ENCODE measurements at places on chromosomes 2 and 18. TPM values are rescaled to one million over a fixed set of nuclear protein-coding genes. Genes with fewer than 3 reads are reported as not detected.

DNA sequence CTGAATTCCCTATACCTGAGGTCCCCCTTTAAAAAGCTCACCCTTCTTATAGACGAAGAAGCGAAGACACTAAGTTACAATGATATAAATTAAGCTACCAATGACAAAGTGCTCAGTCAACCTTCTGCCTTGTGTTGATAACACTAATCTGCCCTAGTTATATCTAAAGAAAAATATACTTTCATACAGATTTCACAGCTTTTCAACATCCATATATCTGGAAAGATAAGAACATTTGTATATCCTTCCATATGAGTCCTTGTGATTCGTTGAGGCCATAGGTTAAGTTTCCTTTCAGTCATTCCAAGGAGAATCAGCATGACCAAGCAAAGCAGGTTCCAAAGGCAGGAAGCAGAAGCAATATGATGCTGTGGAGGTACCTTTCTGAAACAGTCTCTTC lies 46.8 kb downstream of the XRCC5 start:
- no peak for DNase-seq
- peaks cover 57% of the 10 kb centered on the region for H3K36me3 ChIP-seq
- H3K4me3 ChIP-seq, result no peak overlapping the region
- no peak overlapping the region for H3K27ac ChIP-seq
- H3K27me3 ChIP-seq, result peaks cover 1% of the 10 kb centered on the region

Gene ABCG5
- not detected for total RNA-seq

Gene CFAP210
- 0.15 TPM for total RNA-seq

Gene ALPP
- total RNA-seq, result not detected

- H3K4me3 ChIP-seq, result peak overlapping the region; percentile 49
- no peak for DNase-seq
- peaks cover 5% of the 10 kb centered on the region for H3K4me1 ChIP-seq
- H3K27me3 ChIP-seq, result peaks cover 3% of the 10 kb centered on the region
Observed at GRCh38 chr2:47519604-47520301, 116.8 kb downstream of the MSH2 start.

Gene MRO
- total RNA-seq, result not detected

DNA sequence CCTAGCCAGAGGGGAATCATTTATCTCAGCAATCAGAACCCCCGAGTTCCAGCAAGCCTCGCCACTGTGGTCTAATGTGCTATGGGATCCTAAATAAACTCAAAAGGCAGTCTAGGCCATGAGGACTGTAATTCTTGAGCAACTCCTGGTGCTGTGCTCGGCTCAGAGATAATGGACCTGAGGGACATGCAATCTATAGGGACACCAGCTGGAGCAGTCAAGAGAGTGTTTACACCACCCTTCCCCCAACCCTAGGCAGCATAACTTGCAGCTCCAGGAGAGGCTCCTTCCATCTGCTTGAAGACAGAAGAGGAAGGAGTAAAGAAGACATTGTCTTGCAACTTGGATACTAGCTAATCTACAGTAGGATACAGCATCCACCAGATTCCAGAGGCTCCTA lies 225.5 kb upstream of the KLHL14 start:
- DNase-seq, result no peak
- H3K27me3 ChIP-seq, result no peaks in the 10 kb centered on the region
- H3K4me1 ChIP-seq, result no peaks in the 10 kb centered on the region
- H3K27ac ChIP-seq, result no peak overlapping the region

Gene BCL2L11
- 0.80 TPM for total RNA-seq

Gene GPR45
- not detected for total RNA-seq

DNA sequence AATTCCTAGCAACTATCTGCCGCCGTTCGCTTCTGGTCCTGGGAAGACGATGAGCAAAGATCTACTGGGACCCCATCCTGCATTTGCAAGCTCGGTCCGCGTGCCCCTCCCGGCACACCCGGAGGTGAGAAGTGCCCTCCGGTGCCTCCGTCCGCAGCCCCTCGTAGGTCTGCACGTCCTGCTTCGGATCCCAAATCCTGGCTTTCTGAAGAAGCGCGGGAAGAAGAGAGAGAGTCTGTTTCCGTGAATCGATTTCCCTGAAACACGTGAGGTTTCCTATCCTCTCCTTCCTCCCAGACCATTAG lies 5.0 kb upstream of the OSR1 start:
- peaks cover 9% of the 10 kb centered on the region for H3K27me3 ChIP-seq
- H3K4me1 ChIP-seq, result peaks cover 15% of the 10 kb centered on the region
- H3K4me3 ChIP-seq, result peak overlapping the region; percentile 93
- H3K36me3 ChIP-seq, result no peaks in the 10 kb centered on the region
- peak overlapping the region; percentile 63 for H3K27ac ChIP-seq

- H3K4me3 ChIP-seq, result no peak overlapping the region
- DNase-seq, result no peak
- no peaks in the 10 kb centered on the region for H3K36me3 ChIP-seq
- H3K4me1 ChIP-seq, result no peaks in the 10 kb centered on the region
Observed at GRCh38 chr2:96024336-96025193, 10.2 kb downstream of the GPAT2 start.

DNA sequence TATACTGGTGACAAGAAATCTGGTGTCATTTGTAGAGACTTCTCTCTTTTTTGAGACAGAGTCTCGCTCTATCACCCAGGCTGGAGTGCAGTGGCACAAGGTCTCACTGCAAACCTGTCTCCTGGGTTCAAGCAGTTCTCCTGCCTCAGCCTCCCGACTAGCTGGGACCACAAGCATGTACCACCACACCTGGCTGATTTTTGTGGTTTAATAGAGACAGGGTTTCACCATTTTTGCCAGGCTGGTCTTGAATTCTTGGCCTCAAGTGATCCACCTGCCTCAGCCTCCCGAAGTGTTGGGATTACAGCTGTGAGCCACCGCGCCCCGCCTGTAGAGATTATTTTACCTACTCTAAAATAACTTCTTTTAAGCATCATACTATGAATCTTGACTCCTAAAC lies 6.5 kb downstream of the HNRNPLL start:
- H3K36me3 ChIP-seq, result peaks cover 7% of the 10 kb centered on the region
- H3K27ac ChIP-seq, result no peak overlapping the region
- DNase-seq, result no peak
- H3K4me3 ChIP-seq, result no peak overlapping the region
- no peaks in the 10 kb centered on the region for H3K27me3 ChIP-seq

DNA sequence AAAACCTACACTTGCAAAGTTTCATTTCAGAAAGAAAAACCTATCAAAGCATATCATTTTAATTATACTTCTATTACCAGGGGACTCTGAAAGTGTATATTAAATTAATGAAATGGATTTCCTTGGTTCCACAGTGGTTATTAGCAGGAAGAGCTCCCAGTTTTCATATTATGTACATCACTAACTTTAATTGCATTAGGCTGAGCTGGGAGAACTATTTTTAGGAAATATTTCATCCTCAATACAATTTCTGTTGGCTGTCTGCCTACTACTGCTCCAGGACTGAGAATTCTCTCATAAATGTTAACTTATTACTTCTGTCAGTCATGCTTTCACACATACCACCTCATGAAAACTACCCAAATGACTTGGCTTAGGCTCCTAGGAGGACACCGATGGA lies 301.4 kb downstream of the CMPK2 start:
- H3K4me1 ChIP-seq, result no peaks in the 10 kb centered on the region
- H3K27ac ChIP-seq, result no peak overlapping the region
- no peak for DNase-seq
- H3K36me3 ChIP-seq, result no peaks in the 10 kb centered on the region

DNA sequence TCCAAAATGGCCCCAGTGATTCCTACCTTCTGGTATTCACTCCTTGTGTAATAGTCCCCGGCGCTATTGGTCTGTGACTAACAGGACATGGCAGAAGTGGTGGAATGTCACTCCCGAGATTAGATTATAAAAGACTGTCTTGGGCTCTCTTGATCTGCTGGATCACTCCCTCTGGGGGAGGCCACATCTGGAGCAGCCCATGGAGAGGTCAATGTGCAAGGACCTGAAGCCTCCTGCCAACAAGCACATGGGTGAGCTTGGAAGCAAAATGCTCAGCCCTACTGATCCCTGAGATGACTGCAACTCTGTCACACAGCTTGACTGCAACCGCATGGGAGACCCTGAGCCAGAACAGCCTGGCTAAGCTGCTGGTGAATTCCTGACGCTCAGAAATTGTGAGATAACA lies 94.3 kb upstream of the GLI2 start:
- no peaks in the 10 kb centered on the region for H3K27me3 ChIP-seq
- peaks cover 16% of the 10 kb centered on the region for H3K36me3 ChIP-seq
- H3K4me3 ChIP-seq, result no peak overlapping the region
- no peak overlapping the region for H3K27ac ChIP-seq

Gene CIB4
- total RNA-seq, result not detected

GRCh38 chr2:152183401-152184073 lies 8.0 kb upstream of the STAM2 start:
- DNase-seq, result no peak
- H3K4me3 ChIP-seq, result no peak overlapping the region
- H3K4me1 ChIP-seq, result peaks cover 6% of the 10 kb centered on the region
- no peak overlapping the region for H3K27ac ChIP-seq
- peaks cover 11% of the 10 kb centered on the region for H3K27me3 ChIP-seq
- no peaks in the 10 kb centered on the region for H3K36me3 ChIP-seq

GRCh38 chr18:78192054-78192453 lies 787.6 kb upstream of the SALL3 start:
- no peak overlapping the region for H3K27ac ChIP-seq
- H3K27me3 ChIP-seq, result no peaks in the 10 kb centered on the region
- no peak for DNase-seq
- H3K4me1 ChIP-seq, result no peaks in the 10 kb centered on the region
- peaks cover 4% of the 10 kb centered on the region for H3K36me3 ChIP-seq
- no peak overlapping the region for H3K4me3 ChIP-seq

Gene ARHGAP25
- total RNA-seq, result not detected

DNA sequence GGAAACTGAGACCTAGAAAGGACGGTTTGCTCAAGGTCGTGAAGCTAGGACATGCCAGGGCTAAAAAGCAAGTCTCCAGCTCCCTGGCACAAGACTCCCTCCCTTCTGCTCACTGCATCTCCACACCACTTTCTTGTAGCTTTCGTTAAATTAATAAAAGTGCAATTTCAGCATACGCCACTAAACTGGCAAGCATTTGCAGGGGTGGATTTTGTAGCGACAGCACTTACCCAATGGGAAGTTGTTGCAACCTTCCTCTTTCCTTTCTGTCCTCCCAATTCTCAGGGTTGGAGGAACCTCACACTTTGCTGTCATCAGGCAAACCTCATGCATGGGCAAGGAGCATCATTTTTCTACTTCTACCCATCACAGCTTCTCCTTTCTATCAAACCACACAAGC lies 7.4 kb upstream of the RHOB start:
- no peak for DNase-seq
- H3K27me3 ChIP-seq, result peaks cover 3% of the 10 kb centered on the region
- no peak overlapping the region for H3K4me3 ChIP-seq
- no peak overlapping the region for H3K27ac ChIP-seq
- H3K36me3 ChIP-seq, result no peaks in the 10 kb centered on the region

Gene POLR1B
- 16.0 TPM for total RNA-seq

Gene PDK1
- total RNA-seq, result 13.8 TPM

DNA sequence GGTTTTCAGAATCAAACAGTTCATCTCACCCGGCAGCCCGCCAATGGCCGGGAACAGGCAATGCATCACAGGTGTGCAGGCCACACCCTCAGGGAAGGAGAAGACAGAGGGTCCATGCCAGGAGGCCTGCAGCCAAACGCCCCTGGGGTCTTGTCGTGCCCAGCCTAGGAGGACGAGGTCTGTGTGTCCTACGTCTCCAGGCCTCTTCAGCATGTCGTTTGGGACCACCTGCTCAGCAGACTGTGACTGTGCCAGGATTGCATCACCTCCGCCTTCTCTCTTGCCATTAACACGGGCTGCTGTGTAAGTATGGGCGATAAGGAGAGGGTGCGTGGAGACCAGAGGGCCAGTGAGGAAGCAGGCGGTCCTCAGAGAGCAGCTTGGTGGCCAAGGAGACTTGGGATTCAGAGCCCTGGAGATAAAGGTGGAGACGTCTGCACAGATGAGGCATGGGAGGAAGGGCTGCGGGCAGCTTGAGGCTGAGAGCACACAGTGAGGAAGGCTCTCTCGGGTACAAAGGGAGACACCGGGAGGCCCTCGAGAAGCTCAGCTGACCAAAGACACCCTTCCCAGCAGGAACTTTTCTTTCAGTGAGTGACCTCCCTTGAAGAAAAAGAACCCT lies 37.4 kb upstream of the KLHL29 start:
- DNase-seq, result no peak
- no peaks in the 10 kb centered on the region for H3K36me3 ChIP-seq
- H3K27me3 ChIP-seq, result peaks cover 18% of the 10 kb centered on the region
- H3K4me1 ChIP-seq, result no peaks in the 10 kb centered on the region
- no peak overlapping the region for H3K27ac ChIP-seq

Gene DTNB
- total RNA-seq, result 6.1 TPM

Gene SNORC
- 1.2 TPM for total RNA-seq

Gene DSC3
- total RNA-seq, result not detected

Gene LIMS4
- total RNA-seq, result 1.1 TPM

- H3K4me1 ChIP-seq, result peaks cover 20% of the 10 kb centered on the region
- no peak overlapping the region for H3K4me3 ChIP-seq
- H3K27ac ChIP-seq, result no peak overlapping the region
- peaks cover 12% of the 10 kb centered on the region for H3K36me3 ChIP-seq
Observed at GRCh38 chr2:188893972-188894371, 80.2 kb upstream of the COL3A1 start.

DNA sequence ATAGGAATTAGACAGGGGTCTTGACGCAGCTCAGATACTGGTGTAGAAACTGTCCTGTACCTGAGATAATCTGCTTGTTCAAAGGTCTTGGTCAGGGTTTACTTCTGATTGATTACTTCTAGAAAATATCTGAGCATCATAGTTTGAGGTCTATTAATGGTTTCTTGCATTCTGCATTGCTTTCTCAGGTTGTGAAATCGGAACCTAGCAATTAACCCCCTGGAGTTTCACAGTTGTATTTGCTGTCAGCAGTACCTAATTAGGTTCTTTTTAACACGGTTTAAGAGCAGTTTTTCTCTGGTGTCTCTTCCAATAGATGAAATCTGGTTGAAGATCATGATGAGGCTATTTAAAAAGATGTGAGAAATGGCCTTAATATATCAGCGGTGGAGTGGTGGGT lies 428.6 kb upstream of the SYT4 start:
- no peaks in the 10 kb centered on the region for H3K36me3 ChIP-seq
- DNase-seq, result no peak
- no peak overlapping the region for H3K4me3 ChIP-seq
- H3K27ac ChIP-seq, result no peak overlapping the region
- H3K4me1 ChIP-seq, result no peaks in the 10 kb centered on the region
- no peaks in the 10 kb centered on the region for H3K27me3 ChIP-seq

Gene IWS1
- 39.0 TPM for total RNA-seq

GRCh38 chr2:172823261-172823850 lies 87.7 kb downstream of the RAPGEF4 start:
- H3K4me1 ChIP-seq, result peaks cover 35% of the 10 kb centered on the region
- DNase-seq, result no peak
- no peak overlapping the region for H3K4me3 ChIP-seq
- H3K36me3 ChIP-seq, result no peaks in the 10 kb centered on the region

Gene CD302
- total RNA-seq, result 4.3 TPM

- no peak overlapping the region for H3K27ac ChIP-seq
- H3K4me3 ChIP-seq, result no peak overlapping the region
- DNase-seq, result no peak
- H3K27me3 ChIP-seq, result peaks cover 2% of the 10 kb centered on the region
- H3K4me1 ChIP-seq, result peaks cover 27% of the 10 kb centered on the region
Observed at GRCh38 chr18:8869696-8870095, 164.3 kb downstream of the MTCL1 start.

GRCh38 chr2:19847486-19847885 lies 54.3 kb downstream of the TTC32 start:
- no peaks in the 10 kb centered on the region for H3K36me3 ChIP-seq
- peaks cover 31% of the 10 kb centered on the region for H3K27me3 ChIP-seq
- no peaks in the 10 kb centered on the region for H3K4me1 ChIP-seq
- DNase-seq, result no peak
- no peak overlapping the region for H3K27ac ChIP-seq
- no peak overlapping the region for H3K4me3 ChIP-seq

Gene CCDC102B
- total RNA-seq, result 2.9 TPM

Measured in HFFc6 (cell line).